ENCODE measurements at places on chromosomes 7 and 10.

DNA sequence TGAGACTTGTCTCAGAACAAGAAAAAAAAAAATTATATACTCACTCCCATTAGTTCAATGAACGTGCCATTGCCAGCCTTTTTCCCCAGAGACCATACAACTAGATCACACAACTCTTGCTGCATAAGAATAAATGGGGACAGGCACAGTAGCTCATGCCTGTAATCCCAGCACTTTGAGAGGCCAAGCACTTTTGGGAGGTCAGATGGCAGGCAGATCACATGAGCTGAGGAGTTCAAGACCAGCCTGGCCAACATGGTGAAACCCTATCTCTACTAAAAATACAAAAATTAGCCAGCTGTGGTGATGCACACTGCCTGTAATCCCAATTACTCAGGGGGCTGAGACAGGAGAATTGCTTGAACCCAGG lies 13.6 kb downstream of the PDLIM1 start:
- no peak for DNase-seq

GRCh38 chr7:28017372-28017771 lies 163.2 kb downstream of the JAZF1 start:
- no peak for DNase-seq

- no peak for DNase-seq
These were observed 3.4 kb upstream of the SAMD8 start for GRCh38 chr10:75107756-75108683.

GRCh38 chr7:742791-743190 lies 15.7 kb upstream of the PRKAR1B start:
- no peak for DNase-seq

- DNase-seq, result no peak
These were observed 28.3 kb upstream of the PIP4K2A start for GRCh38 chr10:22742678-22743077.

GRCh38 chr10:55509168-55509567 lies 708.1 kb upstream of the PCDH15 start:
- no peak for DNase-seq

- no peak for DNase-seq
These were observed 13.8 kb upstream of the MPP7 start for GRCh38 chr10:28316696-28317095.

DNA sequence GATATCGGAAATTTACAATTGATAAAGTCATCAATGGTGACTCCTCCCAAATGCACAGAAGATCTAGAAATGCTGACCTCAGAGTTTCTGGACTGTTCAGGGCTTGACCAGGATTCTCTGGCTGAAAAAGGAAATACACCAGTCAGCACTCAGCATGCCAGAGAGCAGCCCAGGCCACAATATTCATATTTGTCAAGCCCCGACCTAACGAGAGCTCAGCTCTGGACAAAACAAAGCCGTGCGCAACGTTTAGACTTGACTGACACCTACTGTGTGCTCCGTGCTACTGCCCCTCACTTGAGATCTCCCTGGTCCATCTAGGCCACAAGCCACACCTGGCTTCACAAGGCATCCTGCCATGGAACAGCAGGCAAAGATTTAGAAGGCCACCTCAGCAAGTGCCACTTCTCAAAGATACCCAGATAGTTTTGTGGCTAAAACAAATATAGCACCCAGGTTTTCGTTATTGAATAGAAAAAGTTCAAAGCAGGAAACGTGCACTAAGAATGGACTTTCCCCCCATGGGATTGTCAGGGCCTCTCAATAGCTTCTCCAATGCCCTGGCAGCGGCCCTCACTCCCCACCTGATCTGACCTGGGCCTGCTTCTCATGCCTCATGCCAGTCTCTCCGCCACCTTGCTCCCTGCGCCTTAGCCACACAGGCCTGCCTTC lies 218.3 kb downstream of the FAM107B start:
- no peak for DNase-seq

DNA sequence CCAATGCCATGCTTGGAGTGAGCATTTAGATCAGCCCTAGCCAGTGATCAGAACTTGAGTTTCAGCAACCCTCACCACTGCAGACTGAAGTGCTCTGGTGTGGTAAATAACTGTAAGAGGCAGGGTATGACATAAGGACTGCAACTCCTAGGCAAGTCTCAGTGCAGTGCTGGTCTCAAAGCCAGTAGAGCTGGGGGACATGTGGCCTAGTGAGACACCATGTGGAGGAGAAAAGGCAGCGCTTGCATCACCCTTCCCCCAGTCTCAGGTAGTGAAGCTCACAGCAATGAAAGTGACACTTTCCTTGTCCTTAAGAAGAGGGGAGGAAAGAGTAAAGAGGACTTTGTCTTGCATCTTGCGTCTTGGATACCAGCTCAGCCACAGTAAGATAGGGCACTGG lies 386.8 kb upstream of the POT1 start:
- DNase-seq, result no peak

GRCh38 chr10:38730076-38730475 lies 635.9 kb downstream of the ZNF37A start:
- DNase-seq, result no peak

DNA sequence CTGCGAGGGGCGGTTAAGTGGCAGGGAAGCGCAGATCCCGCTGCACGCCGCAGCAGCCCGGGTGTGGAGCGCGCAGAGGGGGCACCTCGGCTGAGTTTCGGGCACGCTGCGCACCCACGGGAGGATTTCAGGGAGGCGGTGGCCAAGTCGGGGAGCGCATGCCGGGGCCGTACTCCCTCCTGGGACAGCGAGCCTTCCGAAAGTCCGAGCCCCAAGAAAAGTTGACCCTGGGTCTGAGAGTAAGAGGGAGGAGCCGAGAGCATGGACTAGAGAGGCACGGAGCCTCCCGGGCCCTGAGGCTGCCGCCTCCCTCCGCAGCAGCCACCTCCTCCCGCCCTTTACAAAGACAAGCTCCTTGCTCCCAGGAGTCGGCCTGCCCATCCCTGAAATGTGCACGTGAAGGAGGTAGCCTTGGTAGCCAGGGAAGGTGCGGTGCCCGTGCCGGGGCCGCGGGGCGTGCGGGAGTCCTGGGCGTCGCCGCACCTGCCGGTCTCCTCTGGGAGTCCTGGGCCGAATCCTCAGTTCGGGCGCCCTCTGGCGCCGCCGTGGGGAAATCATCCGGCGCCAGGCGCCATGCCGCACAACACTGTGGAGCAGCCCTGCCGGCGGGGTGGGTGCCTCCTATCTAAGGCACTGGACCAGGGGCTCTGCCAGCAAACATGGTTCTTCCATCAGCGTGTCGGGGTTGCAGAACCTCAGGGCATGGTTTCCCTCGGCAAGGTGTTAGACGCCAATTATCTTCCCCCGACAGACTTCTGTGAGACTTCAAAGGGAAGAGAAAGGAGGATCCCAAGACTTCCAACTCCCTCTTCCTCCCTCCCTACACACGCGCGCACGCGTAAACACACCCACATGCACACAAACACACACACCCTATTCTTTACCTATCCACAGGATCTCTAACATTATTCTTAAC lies 104.0 kb downstream of the TRIL start:
- DNase-seq, result peak; percentile 80

- no peak for DNase-seq
These were observed 11.9 kb downstream of the NRAP start for GRCh38 chr10:113651898-113652297.

GRCh38 chr7:127380479-127380878 lies 12.0 kb downstream of the ZNF800 start:
- no peak for DNase-seq

GRCh38 chr7:27685209-27685608 lies 22.5 kb upstream of the HIBADH start:
- DNase-seq, result no peak

GRCh38 chr7:2862831-2863361 lies 18.8 kb upstream of the GNA12 start:
- no peak for DNase-seq

DNA sequence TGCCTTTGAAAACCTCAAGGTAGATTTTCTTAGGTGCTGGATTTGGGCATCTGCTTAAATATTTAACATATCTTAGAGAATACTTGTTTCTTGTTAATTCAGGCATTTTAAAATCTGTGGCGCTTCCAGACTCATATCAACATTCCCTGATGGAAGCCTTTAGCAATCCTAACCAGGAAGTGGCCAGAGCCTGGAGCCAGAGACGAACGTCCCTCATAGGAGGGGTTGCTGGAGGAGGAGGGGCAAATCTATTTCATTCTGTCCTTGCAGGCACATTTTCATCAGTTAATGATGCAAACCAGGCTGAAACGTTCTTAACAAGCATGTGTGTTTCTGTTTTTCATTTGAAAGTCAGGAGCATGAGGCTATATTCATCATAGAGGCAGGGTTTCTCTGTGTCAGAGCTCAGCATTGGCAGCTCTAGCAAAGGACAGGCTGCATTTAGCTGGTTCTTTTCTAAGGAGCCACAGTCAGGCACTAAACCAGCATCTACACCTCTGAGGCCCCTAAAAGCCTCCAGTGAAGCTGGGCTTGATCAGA lies 17.8 kb upstream of the IFIT2 start:
- DNase-seq, result no peak

- no peak for DNase-seq
These were observed 35.8 kb upstream of the COBL start for GRCh38 chr7:51352174-51353100.

- no peak for DNase-seq
These were observed 6.6 kb upstream of the FEZF1 start for GRCh38 chr7:122311050-122311700.

DNA sequence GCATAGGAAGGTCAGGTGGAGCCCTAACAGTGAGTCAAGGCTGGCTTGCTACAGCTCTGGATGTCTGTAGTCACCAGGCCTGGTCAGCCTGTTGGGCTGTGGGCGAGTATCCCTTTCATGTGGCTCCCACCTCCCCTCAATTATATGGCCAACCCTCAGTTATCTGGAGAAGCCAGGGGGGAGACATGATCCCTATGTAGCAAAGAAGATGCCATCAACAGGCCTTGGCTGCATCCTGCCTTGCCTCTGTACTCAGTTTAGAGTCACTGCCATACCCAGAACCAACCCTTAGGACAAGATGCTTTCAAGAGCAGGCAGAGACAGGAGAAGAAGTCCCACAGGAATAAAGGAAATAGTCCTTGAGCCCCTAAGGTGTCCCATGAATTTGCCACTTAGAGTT lies 763.9 kb downstream of the GRID1 start:
- no peak for DNase-seq

DNA sequence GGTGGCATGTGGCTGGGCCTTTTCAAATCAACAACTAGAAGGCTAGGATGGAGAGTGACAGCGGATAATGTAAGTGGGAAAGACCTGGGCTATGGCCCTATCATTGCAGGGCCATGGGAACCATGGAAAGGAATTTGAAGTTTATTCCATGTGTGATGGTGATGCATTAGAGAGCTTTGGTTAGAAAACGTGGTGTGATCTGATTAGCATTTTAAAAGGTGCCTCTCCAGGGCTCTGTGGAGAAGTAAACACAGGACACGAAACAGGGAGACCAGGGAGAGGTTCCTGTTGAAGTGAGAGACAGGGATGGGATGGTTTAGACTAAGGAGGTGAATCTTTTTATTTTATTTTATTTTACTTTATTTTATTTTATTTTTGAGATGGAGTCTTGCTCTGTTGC lies 749.5 kb downstream of the GATA3 start:
- no peak for DNase-seq

Data from NCI-H748 treated with DMSO at 0.1 percent for 48 hours (cell line).